ENCODE measurements at places on chromosomes 7 and 10.

GRCh38 chr7:47386273-47386835, 195.6 kb downstream of the TNS3 start:
- DNase-seq: no peak

- DNase-seq: no peak
Measured at GRCh38 chr7:18860221-18860620, 257.2 kb downstream of the TWIST1 start.

GRCh38 chr7:140403878-140404564, at the start of gene RAB19:
RAB19 (plus strand) TSS chr7:140404058; CDS start chr7:140407647, 3,589 bp downstream.
- DNase-seq: no peak

DNA sequence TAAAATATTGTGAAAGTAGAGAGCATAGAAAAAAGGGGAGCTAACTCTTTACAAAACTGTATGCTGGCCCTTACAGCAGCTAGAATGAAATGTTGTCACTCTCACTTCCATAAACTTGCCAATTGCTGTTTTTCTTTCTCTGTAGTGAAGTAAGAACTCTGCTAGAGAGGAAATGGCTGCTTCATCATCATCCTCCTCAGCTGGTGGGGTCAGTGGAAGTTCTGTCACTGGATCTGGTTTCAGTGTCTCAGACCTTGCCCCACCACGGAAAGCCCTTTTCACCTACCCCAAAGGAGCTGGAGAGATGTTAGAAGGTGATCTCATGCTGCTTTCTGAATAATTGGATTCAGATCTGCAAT, 7.6 kb upstream of the ASCC1 start:
- DNase-seq: no peak

GRCh38 chr7:47988496-47989386, 9.3 kb upstream of the HUS1 start:
- DNase-seq: no peak

GRCh38 chr10:69734797-69735468, 66.8 kb upstream of the COL13A1 start:
- DNase-seq: no peak

DNA sequence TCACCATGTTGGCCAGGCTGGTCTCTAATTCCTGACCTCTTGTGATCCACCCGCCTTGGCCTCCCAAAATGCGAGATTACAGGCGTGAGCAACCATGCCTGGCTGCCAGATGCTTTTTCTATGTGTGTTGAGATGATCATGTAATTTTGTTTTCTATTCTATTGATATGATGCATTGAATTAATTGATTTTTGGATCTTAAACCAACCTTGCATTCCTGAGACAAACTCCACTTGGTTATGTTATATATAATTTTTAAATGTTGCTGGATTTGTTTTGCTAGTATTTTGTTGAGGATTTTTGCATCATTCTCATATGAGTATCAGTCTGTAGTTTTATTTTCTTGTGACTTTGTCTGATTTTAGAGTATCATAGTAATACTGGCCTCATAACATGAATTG, 192.8 kb downstream of the ADK start:
- DNase-seq: no peak

DNA sequence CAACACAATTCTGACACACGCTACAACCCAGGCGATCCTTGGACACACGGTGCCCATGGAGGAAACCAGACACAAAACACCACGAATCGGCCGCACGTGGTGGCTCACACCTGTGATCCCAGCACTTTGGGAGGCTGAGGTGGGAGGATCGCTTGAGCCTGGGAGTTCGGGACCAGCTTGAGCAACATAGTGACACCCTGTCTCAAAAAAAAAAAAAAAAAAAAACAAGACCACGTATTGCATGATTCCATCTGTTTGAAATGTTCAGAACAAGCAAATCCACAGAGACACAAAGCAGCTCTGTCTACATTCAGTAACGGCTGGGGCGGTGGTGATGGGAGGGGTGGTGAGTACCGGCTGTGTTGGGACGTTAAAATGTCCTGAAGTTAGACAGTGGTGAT, 25.2 kb downstream of the ADAP1 start:
- DNase-seq: peak; percentile 44
